Ovary (tissue), 10 donors: ENCODE measurements at places on chromosomes 3 and 15. TPM values are rescaled to one million over a fixed set of nuclear protein-coding genes. Genes with fewer than 3 reads are reported as not detected.

- DNase-seq, result no peak
These were observed 138.3 kb downstream of the DIPK2A start for GRCh38 chr3:144109944-144110343.

DNA sequence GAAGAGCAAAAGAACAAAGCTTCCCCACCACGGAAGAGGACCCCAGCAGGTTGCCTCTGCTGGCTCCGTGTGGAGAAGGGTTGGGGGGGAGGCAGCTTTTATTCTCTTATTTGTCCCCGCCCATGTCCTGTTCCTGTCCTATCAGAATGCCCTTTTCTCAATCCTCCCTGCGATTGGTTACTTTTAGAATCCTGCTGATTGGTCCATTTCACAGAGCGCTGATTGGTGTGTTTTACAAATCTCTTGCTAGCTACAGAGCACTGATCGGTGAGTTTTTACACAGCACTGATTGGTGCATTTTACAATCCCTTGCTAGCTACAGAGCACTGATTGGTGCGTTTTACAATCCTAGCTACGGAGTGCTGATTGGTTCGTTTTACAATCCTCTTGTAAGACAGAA, 100.6 kb upstream of the KLF13 start:
- DNase-seq, result no peak

- DNase-seq, result no peak
These were observed 39.7 kb downstream of the GLDN start for GRCh38 chr15:51380999-51381806.

The ADGRG7 gene
- not detected for total RNA-seq

The KBTBD8 gene
- 0.88 TPM for total RNA-seq

The CKMT1B gene
- not detected for total RNA-seq
